NCI-H524 (cell line): ENCODE measurements at places on chromosomes 16 and 17.

DNA sequence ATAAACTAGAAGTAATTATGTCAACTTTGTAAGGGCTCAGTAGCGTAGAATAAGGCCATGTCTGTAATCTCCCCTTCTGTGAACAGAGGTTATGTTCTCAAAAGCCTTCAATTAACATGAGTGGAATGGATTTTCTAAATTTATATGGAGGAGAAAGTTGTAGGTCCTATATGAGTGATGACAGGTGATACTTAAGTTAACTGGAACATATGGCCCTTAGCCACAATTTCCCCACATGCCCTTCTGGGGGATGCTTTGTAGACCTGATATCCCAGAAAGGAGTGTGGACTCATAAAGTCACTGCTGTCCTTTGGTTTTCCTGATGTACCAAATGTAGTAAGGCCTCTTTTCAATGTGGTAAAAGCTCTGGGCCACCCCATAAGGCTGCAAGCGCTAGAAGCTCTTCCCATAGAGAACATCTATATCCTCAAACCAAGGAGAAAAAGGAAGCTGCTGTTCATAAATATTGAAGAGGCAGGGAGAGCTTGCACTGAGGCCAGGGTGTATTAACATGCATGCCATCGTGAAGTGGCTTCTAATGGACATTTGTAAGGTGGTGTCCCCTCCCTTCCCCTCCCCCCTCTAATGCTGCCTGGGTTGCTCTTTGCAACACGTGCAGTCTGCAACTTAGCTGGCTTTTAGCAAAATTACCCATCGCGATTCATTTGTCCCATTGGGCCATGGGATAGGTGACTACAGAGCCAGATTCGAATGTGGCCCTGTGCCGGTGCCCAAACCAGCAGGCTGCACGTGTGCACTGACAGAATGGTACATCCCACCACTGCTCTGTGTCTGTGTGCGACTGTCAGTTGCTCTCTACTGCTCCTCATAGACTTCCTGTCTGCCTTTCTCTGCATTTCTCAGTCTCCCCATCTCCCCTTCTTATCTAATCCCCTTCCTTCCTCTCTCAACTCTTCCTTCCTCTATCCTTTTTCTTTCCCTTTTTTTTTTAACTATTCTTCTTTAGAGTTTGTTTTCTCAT lies 269.0 kb downstream of the WWOX start:
- DNase-seq, result peak; percentile 71

DNA sequence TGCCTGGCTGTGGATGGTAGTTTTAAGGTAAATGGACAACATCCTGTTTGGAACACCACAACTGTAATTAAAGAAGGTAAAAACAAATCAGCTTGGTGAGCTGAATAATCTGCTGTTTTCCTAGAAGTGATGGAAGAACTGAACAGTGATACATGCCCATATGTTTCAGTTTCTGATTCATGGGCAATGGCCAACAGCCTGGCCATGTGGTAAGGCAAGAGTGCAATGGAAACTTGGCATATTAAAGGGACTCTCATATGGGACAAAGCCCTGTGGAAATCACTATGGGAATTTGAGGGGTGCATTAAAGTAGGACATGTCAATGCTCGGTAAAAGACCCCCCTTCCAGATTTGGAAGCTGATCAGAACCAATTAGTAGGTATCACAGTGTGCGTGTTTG lies 37.8 kb downstream of the IKZF3 start:
- DNase-seq, result no peak

DNA sequence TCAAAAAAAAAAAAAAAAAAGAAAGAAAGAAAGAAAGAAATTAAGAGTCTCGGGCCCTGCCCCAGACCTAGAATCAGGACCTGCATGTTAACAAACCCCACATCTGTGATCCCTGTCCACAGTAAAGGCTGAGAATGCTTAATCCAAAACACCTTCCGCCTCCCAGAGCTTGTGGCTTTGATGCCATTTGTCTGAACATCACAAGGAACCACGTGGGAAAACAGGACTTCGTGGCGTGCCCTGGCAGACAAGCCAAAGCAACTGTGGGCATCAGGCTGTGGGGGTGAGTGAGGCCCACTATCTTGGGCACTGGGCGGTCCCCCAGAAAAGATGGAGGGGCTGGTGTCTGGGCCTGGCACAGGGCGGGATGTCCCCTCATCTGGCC lies 173.4 kb upstream of the CIBAR2 start:
- DNase-seq, result no peak

- DNase-seq, result no peak
These were observed 16.2 kb upstream of the MYH3 start for GRCh38 chr17:10673312-10673711.

DNA sequence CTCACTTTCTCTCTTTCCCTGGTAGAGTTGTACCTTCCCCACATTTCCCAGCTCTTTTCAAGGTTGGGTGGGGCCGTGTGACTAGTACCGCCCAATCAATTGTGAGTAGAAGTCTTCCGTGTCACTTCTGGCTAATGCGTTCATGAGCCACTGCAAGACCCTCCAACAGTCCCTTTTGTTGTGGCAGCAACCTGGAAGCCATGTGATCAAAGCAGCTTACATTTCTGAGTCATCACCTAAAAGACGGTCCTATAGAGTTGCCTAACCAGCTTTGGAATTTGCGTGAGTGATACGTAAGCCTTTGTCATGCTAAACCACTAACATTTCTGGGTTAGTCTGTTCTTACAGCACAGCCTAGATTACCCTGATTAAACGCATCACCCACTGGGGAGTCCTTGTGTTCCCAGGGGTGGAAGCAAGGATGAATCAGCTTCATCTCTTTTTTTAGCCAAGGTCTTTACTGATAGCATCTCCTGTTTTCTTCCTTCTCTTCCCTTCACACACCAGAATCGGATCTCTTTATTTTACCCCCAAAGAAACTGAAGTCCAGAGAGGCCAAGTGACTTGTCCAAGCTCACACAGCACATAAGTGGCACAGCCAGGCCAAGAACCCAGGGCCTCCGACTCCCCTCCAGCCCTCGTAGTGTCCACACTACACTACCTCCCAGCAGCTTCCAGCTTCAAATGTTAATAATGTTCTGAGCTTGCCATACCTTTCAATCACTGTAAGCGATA lies 366.3 kb upstream of the XYLT1 start:
- DNase-seq, result no peak

- no peak for DNase-seq
These were observed 555.0 kb upstream of the RBFOX1 start for GRCh38 chr16:6777624-6778023.

DNA sequence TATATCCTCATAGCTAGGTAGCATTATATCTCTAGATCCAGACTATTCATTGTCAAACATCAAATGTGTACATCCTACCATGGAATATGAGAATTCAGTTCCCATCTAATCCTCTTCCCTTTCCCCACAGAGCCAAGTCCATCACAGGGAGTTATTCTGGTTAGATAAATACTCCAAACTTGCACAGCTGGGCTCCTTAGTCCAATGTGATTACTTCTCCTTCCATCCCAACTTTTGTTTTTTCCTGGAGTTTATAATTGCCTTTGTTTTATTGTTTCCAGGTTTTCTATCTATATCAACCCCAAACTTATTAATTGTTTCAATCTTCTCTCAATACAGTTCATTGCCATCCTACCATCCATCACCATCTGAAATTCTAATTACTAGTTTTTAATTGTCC lies 59.9 kb downstream of the MYH11 start:
- no peak for DNase-seq

GRCh38 chr16:84498859-84499620 lies 5.4 kb downstream of the MEAK7 start:
- DNase-seq, result no peak

GRCh38 chr17:77128896-77129567 lies 11.7 kb upstream of the SEC14L1 start:
- DNase-seq, result no peak

GRCh38 chr17:37745801-37746426 lies 1.1 kb upstream of the HNF1B start:
- no peak for DNase-seq

GRCh38 chr16:71504901-71505300 lies 15.8 kb upstream of the ZNF19 start:
- DNase-seq, result no peak

DNA sequence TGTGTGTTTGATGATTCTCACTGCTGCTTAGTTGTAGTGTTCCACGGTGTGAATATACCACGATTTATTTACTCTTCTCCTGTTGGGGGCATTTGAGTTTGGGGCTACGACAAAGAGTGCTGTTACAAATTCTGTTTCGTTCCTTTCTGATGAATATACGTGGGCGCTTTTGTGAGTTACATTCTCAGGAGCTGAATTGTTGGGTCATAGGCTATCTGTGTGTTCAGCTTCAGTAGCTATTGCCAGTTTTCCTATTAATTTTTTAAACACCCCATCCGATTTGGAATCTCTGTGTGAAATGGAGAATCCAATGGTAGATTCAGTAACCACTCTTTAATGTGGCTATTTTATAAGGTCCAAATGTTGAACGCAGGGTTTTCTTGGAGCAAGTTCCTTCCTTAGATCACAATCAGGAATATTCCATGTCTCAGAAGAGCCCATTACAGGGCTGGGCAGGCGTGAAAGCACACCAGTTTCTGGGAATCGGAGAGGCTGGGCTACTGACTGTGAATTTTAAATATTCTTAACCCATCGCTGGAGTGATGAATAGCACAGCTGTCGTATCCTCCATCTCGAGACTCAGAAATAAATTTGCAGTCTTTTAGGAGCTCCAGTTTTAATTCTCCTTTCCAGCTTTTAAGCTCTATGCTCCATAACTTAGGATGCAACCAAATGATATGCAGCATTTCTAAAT lies 115.9 kb downstream of the PITPNC1 start:
- no peak for DNase-seq

DNA sequence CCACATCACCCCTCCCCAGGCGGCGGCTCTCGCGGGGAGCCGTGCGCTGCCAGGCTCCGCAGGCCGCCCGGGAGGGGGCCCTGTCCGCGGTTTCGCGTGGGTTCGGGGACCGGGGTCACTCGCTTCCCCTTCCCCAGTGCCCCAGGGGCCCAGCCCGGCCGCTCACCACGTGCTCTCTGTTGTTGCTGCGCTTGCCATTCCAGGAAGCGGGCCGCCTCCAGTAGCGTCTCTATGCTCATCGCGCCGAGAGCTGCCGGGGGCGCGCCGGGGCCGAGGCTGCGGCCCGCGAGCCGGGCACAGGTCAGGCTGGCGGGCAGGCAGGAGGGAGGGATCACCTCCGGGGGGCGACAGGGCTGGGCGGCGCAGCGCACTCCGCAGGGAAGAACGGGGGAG lies 390 bp downstream of the MNT start:
- DNase-seq, result no peak

- peak; percentile 55 for DNase-seq
These were observed at the start of gene ST6GALNAC2 for GRCh38 chr17:76585649-76586593. TSS of gene ST6GALNAC2 (minus strand) at chr17:76585860. CDS start at chr17:76585808, 52 bp downstream.

DNA sequence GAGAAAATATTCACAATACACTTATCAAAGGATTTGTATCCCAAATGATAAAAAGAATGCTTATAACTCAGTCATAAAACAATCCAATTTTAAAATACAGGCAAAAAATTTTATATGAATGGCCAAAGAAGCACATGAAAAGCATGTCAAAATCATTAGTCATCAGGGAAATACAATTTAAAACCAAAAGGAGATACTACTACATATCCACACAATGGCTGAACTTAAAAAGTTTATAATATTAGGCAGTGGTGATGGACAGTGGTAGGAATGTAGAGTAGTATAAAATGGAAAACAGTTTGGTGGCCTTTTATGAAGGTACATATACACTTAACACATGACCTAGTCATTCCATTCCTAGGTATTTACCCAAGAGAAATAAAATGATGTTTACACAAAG lies 12.2 kb downstream of the CMC2 start:
- DNase-seq, result no peak

DNA sequence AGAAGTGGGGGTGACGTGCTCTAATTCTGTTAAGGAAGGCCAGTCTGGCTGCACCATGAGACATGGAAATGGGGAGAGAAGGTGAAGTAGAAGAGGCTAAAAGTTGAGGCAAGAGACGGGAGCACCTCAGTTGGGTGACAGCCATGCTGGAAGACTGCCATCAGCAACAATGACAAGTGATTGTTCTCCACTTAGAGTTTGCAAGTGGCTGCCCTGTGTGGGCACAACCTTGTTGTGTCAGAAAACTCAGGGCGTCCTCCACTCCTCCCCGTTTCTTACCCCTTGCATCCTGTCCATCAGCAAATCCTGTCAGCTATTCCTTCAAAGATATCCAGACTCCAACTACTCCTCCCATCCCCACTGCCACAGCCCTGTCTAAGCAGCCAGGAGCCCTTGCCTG lies 17.6 kb downstream of the CES1 start:
- no peak for DNase-seq

DNA sequence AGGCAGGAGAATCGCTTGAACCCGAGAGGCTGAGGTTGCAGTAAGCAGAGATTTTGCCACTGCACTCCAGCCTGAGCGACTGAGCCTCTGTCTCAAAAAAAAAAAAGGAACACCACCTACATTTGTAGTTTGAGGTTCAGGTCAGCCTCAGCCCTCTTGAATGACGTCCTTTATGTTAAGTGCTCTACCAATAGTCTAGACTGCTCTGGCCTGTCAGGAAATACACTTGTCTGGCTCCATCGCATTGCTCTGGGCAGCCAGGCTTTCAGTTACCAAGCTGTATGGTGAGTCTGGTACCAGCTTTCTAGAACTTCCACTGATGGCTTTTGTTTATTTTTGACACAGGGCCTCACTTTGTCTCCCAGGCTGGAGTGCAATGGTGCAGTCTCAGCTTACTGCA lies 11.4 kb downstream of the SOCS7 start:
- DNase-seq, result no peak

DNA sequence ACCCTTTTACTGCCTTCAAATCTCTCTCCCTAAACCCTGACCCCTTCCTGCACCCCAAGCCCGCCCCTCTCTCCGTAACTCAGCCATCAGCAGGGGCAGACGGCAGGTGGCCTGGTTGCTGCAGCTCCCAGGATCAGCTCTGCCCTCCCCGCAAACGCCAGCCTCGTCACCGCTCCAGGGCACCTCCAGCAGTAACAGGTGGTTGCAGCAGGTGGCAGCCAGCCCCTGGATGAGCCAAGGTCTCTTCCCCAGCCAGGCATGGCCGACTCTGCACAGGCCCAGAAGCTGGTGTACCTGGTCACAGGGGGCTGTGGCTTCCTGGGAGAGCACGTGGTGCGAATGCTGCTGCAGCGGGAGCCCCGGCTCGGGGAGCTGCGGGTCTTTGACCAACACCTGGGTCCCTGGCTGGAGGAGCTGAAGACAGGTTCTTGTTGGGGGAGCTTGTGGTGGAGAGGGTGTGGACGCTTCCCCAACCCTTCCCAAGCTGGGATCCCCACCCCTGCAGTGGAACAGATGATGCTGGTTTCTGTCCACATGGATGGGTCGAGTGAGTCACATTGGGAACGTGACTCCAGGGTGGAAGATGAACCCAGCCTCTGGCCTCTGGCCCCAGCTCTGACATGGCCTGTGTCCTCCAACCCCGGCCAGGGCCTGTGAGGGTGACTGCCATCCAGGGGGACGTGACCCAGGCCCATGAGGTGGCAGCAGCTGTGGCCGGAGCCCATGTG lies 558 bp downstream of the HSD3B7 start:
- DNase-seq, result peak; percentile 62

- no peak for DNase-seq
These were observed 37.3 kb downstream of the LAT start for GRCh38 chr16:29022196-29022595.
